Mesothelial cell of epicardium (in vitro differentiated cells): ENCODE measurements at places on chromosomes 16 and 17.

- no peaks in the 10 kb centered on the region for H3K27me3 ChIP-seq
- DNase-seq, result no peak
- peaks cover 37% of the 10 kb centered on the region for H3K4me1 ChIP-seq
- no peak overlapping the region for H3K4me3 ChIP-seq
Observed at GRCh38 chr17:73290399-73291259, 21.2 kb downstream of the CDC42EP4 start.

GRCh38 chr16:77679391-77679790 is 42.9 kb upstream of the NUDT7 start:
- H3K4me3 ChIP-seq, result no peak overlapping the region
- H3K27me3 ChIP-seq, result peaks cover 3% of the 10 kb centered on the region
- no peak overlapping the region for H3K27ac ChIP-seq
- H3K4me1 ChIP-seq, result peaks cover 10% of the 10 kb centered on the region

GRCh38 chr17:55576996-55577586 is 65.8 kb upstream of the SMIM36 start:
- DNase-seq, result no peak
- H3K27me3 ChIP-seq, result no peaks in the 10 kb centered on the region
- no peaks in the 10 kb centered on the region for H3K36me3 ChIP-seq
- peaks cover 13% of the 10 kb centered on the region for H3K4me1 ChIP-seq

DNA sequence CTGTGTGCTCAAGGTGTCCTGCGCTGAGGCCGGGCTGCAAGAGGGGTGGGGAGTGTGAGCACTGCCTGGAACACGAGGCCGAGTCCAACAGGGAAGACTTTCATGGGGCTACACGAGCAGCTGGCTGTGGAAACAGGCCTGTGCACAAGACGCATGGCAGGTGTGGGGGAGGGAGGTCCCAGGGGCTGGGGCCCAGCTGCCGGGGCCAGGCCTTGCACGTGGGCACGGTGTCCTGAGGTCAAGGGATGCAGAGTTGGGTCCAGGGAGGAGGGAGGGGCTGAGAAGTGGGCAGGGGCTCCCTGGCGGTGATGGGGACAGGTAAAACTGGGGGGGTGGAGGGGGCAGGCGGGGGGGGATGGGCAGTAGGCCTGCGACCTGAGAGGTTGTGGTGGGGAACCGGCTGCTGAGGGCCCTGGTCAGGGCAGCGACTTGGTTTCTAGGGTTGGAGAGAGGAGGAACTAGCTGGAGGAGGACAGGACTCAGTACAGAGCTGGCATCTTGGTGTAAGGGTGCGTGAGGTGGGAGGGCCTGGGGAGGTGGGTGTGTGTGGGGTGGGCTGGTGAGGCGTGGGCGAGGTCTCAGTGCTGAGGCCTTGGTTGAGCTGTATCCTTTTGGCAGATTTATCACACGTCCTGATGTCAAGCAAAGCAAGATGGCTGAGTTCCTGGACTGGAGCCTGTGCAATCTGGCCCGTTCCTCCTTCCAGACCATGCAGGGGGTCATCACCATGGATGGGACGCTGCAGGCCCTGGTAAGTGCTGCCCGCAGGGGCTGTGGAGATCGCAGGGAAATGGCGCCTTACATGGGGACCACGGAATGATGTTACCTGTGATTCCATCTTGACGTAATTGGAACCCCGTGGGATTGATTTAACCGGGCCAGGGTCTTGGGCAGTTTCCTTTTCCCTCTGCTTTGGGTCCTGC is 29.4 kb downstream of the TBCD start:
- peaks cover 5% of the 10 kb centered on the region for H3K4me1 ChIP-seq
- H3K4me3 ChIP-seq, result no peak overlapping the region
- H3K27me3 ChIP-seq, result no peaks in the 10 kb centered on the region
- peaks cover 8% of the 10 kb centered on the region for H3K36me3 ChIP-seq

DNA sequence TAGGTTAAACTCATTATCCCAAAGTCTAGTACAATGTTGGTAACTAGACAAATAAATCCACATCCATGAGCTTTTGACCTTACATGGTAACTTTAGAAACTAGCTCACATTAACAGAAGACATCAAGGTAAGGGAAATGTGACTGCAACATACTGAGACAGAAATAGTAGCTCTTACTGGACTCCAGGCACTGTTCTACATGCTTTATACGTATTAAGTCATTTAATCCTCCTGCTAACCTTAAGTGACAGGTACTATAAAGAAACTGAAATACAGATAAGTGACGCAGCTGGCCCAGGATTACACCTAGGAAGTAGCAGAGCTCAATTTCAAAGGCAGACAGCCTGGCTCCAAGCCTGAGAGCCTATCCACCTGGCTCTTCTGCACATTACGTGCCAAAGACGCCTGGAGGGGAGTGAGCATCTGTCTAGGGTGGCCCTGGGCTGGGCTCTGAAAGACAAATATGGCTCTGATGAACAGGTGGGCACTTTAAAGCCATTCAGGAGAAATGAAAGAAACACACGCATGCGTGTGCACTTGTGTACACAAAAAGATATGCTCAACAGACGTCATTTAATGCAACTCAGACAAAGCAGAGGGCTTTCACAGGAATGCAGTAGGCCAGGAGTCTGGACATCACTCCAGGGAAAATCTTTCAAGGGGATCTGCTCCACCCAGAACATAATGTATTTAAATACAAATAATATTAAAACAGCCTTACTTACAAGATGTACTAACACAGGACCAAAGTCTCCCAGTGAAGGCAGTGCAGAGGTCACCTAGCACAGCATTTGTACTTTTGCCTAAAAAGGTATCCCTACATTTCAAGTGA is 4.4 kb downstream of the ZC3H7A start:
- no peak overlapping the region for H3K4me3 ChIP-seq
- no peaks in the 10 kb centered on the region for H3K27me3 ChIP-seq
- peaks cover 8% of the 10 kb centered on the region for H3K36me3 ChIP-seq
- no peak for DNase-seq

DNA sequence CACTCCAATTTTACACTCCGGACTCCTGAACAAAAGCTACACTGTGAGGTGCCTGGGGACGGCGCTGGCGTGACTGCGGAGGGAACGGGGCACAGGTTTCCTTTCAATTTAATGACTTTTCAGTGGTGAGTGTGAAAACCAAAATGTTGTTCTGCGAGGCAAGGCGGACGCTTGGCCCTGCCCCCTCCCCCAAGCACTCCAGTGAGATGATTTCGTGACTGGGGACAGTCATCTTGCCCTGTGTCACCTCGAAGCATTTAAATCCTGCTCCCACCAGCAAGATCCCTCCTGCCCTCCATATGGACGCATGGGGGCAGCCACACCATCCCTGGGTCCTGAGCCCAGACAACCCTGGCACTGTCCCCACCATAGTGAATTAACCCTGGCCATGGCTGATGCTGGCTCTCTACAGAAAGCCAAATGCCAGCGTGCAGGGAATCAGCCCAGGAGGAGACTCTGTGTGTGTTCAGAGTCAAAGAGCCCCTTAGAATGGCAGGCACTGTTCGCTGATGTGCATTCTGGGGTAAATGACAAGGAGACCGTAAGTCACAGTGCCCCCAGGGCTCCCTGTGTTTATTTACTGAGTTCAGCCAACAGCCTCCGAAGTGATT is 41.0 kb downstream of the C16orf95 start:
- H3K4me1 ChIP-seq, result peaks cover 25% of the 10 kb centered on the region
- H3K27me3 ChIP-seq, result peaks cover 31% of the 10 kb centered on the region
- H3K36me3 ChIP-seq, result no peaks in the 10 kb centered on the region

GRCh38 chr17:12693640-12694039 is 27.9 kb downstream of the MYOCD start:
- no peak overlapping the region for H3K27ac ChIP-seq
- no peak overlapping the region for H3K4me3 ChIP-seq
- H3K4me1 ChIP-seq, result no peaks in the 10 kb centered on the region
- no peaks in the 10 kb centered on the region for H3K27me3 ChIP-seq

DNA sequence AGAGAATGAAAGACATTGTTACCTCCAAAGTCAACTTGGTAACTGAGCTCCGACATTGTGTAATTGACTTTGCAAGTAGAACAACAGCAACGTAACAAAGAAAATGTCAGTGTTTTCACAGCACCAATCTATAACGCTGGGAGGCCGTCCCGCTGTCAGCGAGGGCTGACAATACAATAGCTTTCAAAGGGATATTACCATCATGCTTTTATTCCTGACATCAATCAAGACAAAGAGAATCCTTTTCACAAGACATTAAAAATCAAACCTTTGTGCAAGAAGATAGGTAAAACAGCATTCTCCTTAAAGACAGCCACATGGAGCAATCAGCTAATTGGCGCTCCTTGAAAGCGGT is 6.2 kb downstream of the ZNF423 start:
- no peak overlapping the region for H3K27ac ChIP-seq
- H3K36me3 ChIP-seq, result no peaks in the 10 kb centered on the region
- H3K4me3 ChIP-seq, result no peak overlapping the region
- no peak for DNase-seq
- H3K4me1 ChIP-seq, result peaks cover 40% of the 10 kb centered on the region

GRCh38 chr16:31487071-31487719 is 4.3 kb downstream of the SLC5A2 start:
- H3K36me3 ChIP-seq, result peaks cover 13% of the 10 kb centered on the region
- H3K27ac ChIP-seq, result no peak overlapping the region

DNA sequence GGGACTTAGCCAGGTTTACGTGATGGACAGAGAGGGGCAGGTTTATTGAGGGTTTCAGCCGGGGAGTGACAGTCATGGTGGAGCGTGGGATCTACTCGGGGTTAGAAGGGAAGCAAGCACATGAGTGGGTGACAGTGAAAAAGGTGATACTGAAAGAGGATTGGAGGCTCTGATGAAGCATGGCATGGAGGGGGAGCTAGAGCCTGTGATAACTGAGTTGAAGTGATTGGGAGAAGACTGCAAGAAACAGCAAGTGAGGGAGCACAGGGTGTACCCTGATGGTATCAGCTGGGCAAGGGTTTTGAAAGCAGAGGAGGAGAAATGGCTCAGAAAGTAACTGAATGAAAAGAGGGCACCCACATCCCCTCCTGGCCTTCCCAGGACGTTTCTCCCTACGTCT is 6.7 kb upstream of the KSR1 start:
- no peaks in the 10 kb centered on the region for H3K36me3 ChIP-seq
- no peaks in the 10 kb centered on the region for H3K27me3 ChIP-seq
- no peak overlapping the region for H3K27ac ChIP-seq

GRCh38 chr16:53121661-53122060 is 66.9 kb downstream of the CHD9 start:
- H3K36me3 ChIP-seq, result peaks cover 6% of the 10 kb centered on the region
- no peak for DNase-seq
- H3K4me1 ChIP-seq, result peaks cover 10% of the 10 kb centered on the region
- H3K27me3 ChIP-seq, result no peaks in the 10 kb centered on the region

- H3K4me1 ChIP-seq, result peaks cover 24% of the 10 kb centered on the region
- peak overlapping the region; percentile 97 for H3K27ac ChIP-seq
- H3K36me3 ChIP-seq, result peaks cover 2% of the 10 kb centered on the region
- no peaks in the 10 kb centered on the region for H3K27me3 ChIP-seq
- no peak for DNase-seq
Observed at GRCh38 chr17:73191443-73192205, 1.2 kb upstream of the COG1 start.

- H3K27me3 ChIP-seq, result no peaks in the 10 kb centered on the region
- H3K4me3 ChIP-seq, result no peak overlapping the region
- no peak overlapping the region for H3K27ac ChIP-seq
Observed at GRCh38 chr17:78997881-78998280, 11.7 kb downstream of the CANT1 start.

- peaks cover 9% of the 10 kb centered on the region for H3K4me1 ChIP-seq
- no peak for DNase-seq
- H3K4me3 ChIP-seq, result no peak overlapping the region
- H3K36me3 ChIP-seq, result peaks cover 64% of the 10 kb centered on the region
Observed at GRCh38 chr16:56384074-56384721, 41.1 kb downstream of the AMFR start.

DNA sequence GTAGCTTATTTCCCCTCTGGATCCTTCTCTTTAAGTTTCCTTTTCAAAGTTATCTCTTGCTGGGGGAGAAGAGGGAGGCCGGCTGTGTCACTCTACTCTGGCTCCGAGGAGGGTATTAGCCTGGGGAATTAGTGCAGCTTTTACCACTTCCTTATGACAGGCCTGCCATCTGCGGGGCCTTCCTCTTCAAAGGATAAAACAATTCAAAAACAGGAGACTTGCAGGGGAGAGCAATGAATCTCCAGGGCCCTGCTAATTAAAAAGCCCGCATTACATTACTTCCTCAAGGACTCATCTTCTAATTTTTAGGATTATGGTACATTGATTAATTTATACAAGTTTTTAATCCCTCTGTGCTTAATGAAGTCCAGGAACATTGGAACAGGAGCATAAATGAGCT is 190.9 kb upstream of the CDH5 start:
- H3K36me3 ChIP-seq, result peaks cover 3% of the 10 kb centered on the region
- H3K27me3 ChIP-seq, result peaks cover 1% of the 10 kb centered on the region
- no peak for DNase-seq
- H3K4me1 ChIP-seq, result peaks cover 17% of the 10 kb centered on the region

GRCh38 chr16:64174327-64174726 is 947.5 kb downstream of the CDH11 start:
- H3K4me1 ChIP-seq, result no peaks in the 10 kb centered on the region
- no peak overlapping the region for H3K4me3 ChIP-seq
- peaks cover 5% of the 10 kb centered on the region for H3K36me3 ChIP-seq

DNA sequence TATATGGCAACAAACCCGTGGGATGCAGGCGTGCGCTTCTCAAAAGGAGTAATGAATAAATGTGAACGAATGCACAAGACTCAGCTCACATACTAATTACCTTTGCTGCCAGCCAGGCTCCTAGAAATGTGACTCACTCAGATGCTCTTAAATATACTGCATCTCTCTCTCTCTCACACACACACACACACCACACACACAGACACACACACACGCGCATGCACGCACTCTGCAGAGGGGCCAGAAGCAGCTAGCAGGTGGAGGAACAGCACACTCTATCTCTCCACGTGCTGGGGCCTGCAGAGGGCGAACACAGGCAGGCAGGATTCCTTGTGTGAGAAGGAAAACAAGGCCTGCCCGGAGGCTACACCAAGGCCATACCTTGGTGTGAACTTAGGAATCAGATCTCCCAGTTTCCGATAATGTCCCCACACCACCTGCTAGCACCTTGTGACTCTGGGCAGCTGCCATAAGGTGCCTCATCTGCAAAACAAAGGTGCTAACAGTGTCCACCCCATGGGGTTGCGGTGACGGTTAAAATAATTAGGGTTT is 5.3 kb downstream of the GPRC5B start:
- H3K27ac ChIP-seq, result peak overlapping the region; percentile 89
- no peaks in the 10 kb centered on the region for H3K27me3 ChIP-seq
- H3K36me3 ChIP-seq, result peaks cover 3% of the 10 kb centered on the region
- no peak overlapping the region for H3K4me3 ChIP-seq
- peaks cover 23% of the 10 kb centered on the region for H3K4me1 ChIP-seq

DNA sequence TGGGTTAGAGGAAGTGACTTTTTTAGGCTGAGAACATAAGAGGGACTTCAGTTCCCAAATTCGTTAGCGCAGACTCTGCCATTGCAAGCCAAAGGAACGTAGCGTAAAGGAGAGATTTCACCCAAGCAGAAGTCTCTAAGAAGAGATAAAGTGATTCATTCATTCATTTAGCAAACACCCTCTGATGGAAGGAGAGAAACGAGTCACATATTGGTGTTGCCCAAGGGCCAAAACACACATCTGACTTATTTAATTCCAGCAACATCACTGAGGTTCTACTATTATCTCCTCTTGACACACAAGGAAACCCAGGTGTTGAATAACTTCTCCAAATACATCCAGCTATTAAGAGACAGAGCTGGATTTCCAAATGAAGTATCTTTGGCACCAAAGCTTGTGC is 85.7 kb upstream of the CACNG3 start:
- H3K36me3 ChIP-seq, result no peaks in the 10 kb centered on the region
- no peak overlapping the region for H3K4me3 ChIP-seq
- H3K27ac ChIP-seq, result no peak overlapping the region
- H3K27me3 ChIP-seq, result peaks cover 30% of the 10 kb centered on the region
